ENCODE measurements at places on chromosomes 2 and 18. TPM values are rescaled to one million over a fixed set of nuclear protein-coding genes. Genes with fewer than 3 reads are reported as not detected.

The PLEKHH2 gene
- 1.8 TPM for total RNA-seq

The CKAP2L gene
- 0.81 TPM for total RNA-seq

The CRYGC gene
- not detected for total RNA-seq

The AQP12B gene
- not detected for total RNA-seq

The MROH2A gene
- not detected for total RNA-seq

The SLC5A6 gene
- 12.2 TPM for total RNA-seq

The UGT1A3 gene
- not detected for total RNA-seq

The RFX8 gene
- total RNA-seq: not detected

The FAM110C gene
- total RNA-seq: not detected

The MBD2 gene
- total RNA-seq: 24.6 TPM

The VIL1 gene
- total RNA-seq: not detected

The MAPK4 gene
- not detected for total RNA-seq

The CDK5R2 gene
- 0.06 TPM for total RNA-seq

The GREB1L gene
- total RNA-seq: 0.12 TPM

The ABCG8 gene
- total RNA-seq: not detected

The HNMT gene
- total RNA-seq: 50.9 TPM
